ENCODE measurements at places on chromosomes 12 and 14.

- no peak for DNase-seq
Observed at GRCh38 chr12:96218989-96219678, 25.0 kb downstream of the ELK3 start.

- no peak for DNase-seq
Observed at GRCh38 chr14:101891471-101891870, 72.9 kb upstream of the DYNC1H1 start.

DNA sequence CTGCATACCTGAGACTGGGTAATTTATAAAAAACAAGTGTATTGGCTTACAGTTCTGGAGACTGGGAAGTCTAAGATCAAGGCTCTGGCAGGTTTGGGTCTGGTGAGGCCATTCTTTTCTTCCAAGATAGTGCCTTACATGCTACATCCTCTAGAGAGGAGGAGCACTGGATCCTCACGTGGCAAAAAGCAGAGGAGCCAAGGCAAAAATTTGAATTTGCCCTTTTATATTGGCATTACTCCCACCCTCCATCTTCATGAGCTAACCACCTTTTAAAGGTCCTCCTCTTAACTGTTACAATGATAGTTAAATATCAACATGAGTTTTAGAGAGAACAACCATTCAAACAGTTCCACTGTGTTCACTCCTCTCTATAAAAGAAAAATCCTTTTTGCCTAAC is 286.3 kb upstream of the SEL1L start:
- no peak for DNase-seq

DNA sequence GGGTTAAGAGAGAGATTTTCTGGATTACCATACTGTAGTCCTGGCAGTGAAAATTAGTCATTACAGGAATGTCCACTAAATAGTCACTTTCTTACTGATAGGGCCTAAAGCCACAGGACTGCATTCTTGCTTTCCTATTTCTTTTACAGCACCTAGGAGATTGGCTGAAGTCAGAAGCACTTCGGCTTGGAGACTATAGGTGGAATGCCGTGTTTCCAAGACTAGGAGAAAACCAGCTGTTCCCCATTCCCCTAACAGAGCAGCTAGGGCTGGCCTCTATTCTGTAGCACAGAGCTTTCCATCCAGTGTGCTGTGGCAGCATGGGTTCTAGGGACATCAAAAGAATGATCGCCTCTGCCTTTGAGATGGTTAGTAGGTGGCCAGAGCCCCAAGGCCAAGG is 15.1 kb downstream of the PIGH start:
- DNase-seq = no peak

GRCh38 chr12:107288414-107289127 is 195.2 kb upstream of the CRY1 start:
- no peak for DNase-seq

DNA sequence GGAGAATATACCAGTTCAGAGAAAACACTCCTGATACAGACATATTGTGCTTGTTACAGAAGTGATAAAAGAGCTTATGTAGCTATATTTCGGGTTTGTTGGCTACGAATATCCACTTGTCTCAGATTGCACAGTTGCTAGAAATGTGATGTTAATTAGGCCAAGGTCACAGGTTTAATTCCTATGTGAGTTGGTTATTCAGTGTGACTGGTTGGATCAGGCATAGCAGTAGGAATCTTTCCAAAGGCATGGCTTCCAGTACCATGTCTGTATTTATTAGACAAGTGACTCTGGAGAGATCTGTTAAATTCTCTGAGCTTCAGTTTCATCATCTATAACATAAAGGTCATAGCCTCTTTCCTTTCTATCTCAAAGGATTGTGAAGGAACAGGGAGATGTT is 152.7 kb upstream of the KITLG start:
- no peak for DNase-seq

Data from stimulated activated CD4-positive, alpha-beta T cell treated with anti-CD3 and anti-CD28 coated beads, Interleukin-2, amount 100 ng/mL, for 4 hours (primary cell).